Body of pancreas (tissue), 4 donors: ENCODE measurements at places on chromosomes 13 and 19. TPM values are rescaled to one million over a fixed set of nuclear protein-coding genes. Genes with fewer than 3 reads are reported as not detected.

DNA sequence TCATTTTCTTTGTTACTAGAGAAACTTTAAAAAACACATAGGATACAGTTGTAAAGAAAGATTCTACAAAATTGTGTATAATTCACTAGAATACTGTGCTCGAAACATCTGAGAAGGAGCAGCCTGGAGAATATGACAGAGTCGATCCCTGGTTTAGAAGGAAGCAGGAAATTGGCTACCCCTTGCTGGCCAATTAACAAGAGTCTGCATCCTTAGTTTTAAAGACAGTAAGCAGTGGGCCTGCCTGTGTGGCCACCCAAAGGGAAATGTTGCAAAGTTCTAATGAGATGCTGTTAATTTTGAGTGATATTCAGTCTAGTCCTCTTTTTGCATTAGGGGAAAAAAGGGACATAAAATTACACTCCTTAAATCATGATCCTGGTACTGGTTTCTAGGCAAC lies 988.6 kb downstream of the PCDH17 start:
- H3K27me3 ChIP-seq, result no peaks in the 10 kb centered on the region
- H3K36me3 ChIP-seq, result no peaks in the 10 kb centered on the region
- DNase-seq, result no peak
- no peak overlapping the region for H3K27ac ChIP-seq
- no peak overlapping the region for H3K4me3 ChIP-seq

DNA sequence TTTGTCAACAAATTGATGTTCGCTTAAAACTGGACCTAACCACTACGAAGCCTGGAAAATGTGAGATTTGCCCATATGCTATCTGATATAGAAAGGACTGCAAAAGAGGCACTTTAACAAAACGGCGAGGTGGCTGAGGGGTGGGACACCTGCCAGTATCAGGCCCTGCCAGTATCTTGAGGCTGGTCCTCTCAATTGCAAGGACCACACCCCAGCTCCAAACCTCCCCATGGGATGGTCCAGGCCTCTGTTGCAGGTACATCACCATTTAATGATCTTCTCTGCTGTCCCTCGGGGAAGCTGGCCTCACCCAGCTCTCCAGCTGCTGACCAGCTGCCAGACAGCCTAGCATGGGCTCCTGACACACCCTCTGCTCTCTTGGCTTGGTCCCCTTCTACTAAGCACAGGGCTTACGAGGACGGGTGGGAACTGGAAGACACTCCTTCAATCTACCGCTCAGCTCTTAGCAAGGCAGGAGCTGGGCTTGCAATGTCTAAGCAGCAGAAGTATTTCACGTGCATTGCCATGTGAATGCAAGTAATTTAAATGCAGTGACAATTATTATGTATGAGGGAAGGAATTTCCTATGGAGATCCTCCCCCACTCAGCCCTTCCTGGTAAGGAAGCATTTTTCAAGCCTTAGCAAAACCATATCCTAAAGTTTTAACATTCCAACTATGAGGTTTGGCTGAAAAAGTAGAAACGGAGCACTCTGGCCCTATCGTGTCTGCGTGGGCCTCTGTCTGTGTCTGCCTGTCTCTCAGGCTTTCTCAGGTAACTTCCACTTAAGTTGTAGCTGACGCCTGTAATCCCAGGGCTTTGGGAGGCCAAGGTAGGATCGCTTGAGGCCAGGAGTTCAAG lies 63.9 kb downstream of the LATS2 start:
- no peaks in the 10 kb centered on the region for H3K4me1 ChIP-seq
- H3K27ac ChIP-seq, result no peak overlapping the region
- no peaks in the 10 kb centered on the region for H3K36me3 ChIP-seq

DNA sequence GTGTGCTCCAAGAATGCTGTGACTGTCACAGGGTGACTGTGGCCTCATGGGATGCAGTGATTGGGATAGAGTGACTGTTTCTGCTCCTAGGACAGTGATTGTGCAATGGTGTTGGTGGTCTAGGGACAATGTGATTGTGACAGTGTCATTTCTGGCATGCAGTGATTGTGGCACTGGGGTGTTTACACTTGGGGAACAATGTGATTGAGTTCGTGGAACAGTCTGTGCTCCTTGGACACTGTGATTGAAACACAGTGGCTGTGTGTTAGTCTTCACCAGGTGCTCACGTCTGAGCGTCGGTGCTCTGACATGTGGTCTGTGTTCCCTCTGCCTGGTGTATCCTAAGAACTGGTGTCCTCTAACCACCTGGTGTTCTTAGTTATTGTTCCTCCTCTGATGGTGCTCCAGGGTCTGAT lies 1.7 kb downstream of the PDE4A start:
- H3K4me3 ChIP-seq, result no peak overlapping the region
- DNase-seq, result no peak
- no peak overlapping the region for H3K27ac ChIP-seq
- peaks cover 37% of the 10 kb centered on the region for H3K4me1 ChIP-seq
- H3K36me3 ChIP-seq, result no peaks in the 10 kb centered on the region
- H3K27me3 ChIP-seq, result no peaks in the 10 kb centered on the region

DNA sequence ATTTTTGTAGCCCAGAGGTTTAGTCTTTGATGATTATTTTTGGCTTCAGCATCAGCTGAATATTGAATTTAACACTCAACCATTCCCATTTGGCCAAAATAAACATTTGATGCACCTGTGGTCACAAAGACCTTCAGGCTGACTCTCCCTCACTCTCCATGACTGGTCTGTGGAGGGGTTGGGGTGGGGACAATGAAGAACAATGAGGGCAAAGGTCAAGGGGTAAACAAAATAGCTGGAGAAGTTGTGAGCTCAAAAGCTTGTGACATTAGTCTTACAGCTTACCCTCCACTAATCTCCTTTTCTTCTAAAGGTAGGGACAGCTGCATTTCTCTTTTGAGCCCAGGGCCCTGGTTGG lies 86.9 kb downstream of the SLC15A1 start:
- no peak overlapping the region for H3K4me3 ChIP-seq
- H3K36me3 ChIP-seq, result no peaks in the 10 kb centered on the region
- no peak overlapping the region for H3K27ac ChIP-seq
- DNase-seq, result no peak

DNA sequence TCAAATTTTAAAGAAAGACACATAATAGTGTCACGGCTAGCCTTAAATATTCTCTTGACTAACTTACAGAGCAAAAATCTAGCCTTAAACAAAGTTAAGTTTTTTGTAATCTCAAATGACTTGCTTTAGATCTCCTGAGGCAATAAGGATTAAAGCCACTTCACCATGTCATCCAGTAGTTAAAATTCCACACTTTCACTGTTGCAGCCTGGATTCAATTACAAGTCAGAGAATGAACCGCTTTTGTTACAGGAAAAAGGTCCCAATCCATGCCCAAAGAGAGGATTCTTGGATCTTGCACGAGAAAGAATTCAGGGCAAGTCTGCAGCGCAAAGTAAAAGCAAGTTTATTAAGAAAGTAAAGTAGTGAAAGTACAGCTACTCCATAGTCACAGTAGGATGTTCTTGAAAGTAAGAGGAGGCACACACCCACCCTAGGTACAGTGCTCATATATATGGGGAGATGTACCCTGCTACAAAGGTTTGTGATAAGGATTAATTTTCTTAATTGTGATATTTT lies 34.6 kb upstream of the CD177 start:
- no peak overlapping the region for H3K27ac ChIP-seq
- no peaks in the 10 kb centered on the region for H3K27me3 ChIP-seq
- no peaks in the 10 kb centered on the region for H3K36me3 ChIP-seq
- H3K4me1 ChIP-seq, result no peaks in the 10 kb centered on the region

- no peak overlapping the region for H3K27ac ChIP-seq
- peaks cover 21% of the 10 kb centered on the region for H3K4me1 ChIP-seq
- H3K36me3 ChIP-seq, result no peaks in the 10 kb centered on the region
- no peak for DNase-seq
Observed at GRCh38 chr13:27573265-27573664, 47.1 kb downstream of the LNX2 start.

GRCh38 chr13:97238883-97239282 lies 16.8 kb downstream of the MBNL2 start:
- peaks cover 97% of the 10 kb centered on the region for H3K4me1 ChIP-seq
- DNase-seq, result no peak
- no peak overlapping the region for H3K4me3 ChIP-seq
- H3K27ac ChIP-seq, result no peak overlapping the region
- H3K27me3 ChIP-seq, result no peaks in the 10 kb centered on the region

GRCh38 chr19:40686882-40687524 lies 3.4 kb downstream of the NUMBL start:
- H3K4me3 ChIP-seq, result no peak overlapping the region
- no peak for DNase-seq
- no peaks in the 10 kb centered on the region for H3K27me3 ChIP-seq
- no peaks in the 10 kb centered on the region for H3K36me3 ChIP-seq

DNA sequence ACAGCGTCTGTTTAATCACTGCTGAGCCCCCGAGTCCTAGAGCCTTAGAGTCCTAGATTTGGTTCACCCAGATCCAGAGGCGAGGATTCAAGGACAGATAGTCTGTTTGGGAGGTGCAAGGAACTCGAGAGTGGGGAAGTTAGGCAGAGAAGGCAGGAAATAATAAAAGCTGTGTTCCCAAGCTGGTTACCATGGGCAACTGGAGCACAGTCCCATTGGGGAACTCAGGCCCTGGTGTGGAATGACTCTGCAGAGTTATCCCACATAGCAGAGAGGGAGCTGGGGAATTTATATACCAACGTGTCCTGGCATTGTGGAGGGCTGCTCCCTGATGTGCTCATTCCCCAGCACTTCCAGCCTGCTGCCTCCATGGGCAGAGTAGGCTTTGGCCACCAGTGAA lies 9.7 kb downstream of the IGSF23 start:
- H3K4me3 ChIP-seq, result no peak overlapping the region
- H3K36me3 ChIP-seq, result no peaks in the 10 kb centered on the region
- peaks cover 19% of the 10 kb centered on the region for H3K4me1 ChIP-seq
- no peak overlapping the region for H3K27ac ChIP-seq
- DNase-seq, result no peak

GRCh38 chr19:36252047-36252446 lies 37.1 kb downstream of the ZNF146 start:
- H3K27me3 ChIP-seq, result no peaks in the 10 kb centered on the region
- H3K4me1 ChIP-seq, result no peaks in the 10 kb centered on the region

GRCh38 chr19:16779539-16780163 lies 49.5 kb upstream of the SIN3B start:
- no peaks in the 10 kb centered on the region for H3K27me3 ChIP-seq
- DNase-seq, result no peak
- no peaks in the 10 kb centered on the region for H3K4me1 ChIP-seq
- no peak overlapping the region for H3K4me3 ChIP-seq
- no peaks in the 10 kb centered on the region for H3K36me3 ChIP-seq

DNA sequence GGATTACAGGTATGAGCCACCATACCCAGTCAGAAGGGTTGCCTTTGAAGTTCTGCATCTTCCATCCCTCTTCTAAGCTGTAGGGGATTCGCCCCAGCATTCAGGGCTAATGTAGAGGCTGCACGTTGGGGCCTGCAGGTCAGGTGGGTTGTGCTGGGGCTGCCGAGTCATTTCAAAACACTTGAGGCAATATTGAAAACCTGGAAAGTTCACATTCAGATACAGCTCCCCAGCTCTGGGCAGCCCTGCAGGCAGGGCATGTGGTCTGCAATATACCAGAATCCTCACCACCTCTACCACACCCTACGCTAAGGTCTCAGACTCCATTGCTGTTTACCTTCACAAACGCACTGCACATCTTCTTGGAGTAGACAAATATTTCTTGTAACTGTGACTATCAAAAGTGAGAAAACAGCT lies 24.6 kb downstream of the CCNE1 start:
- H3K4me3 ChIP-seq, result no peak overlapping the region
- no peak overlapping the region for H3K27ac ChIP-seq
- no peak for DNase-seq
- H3K36me3 ChIP-seq, result no peaks in the 10 kb centered on the region
- no peaks in the 10 kb centered on the region for H3K27me3 ChIP-seq
- no peaks in the 10 kb centered on the region for H3K4me1 ChIP-seq

ZNF99 gene
- total RNA-seq, result not detected

FXYD1 gene
- total RNA-seq, result 1.6 TPM

RFX1 gene
- 3.9 TPM for total RNA-seq
